Karpas-422 (cell line): ENCODE measurements at places on chromosomes 11 and 22. TPM values are rescaled to one million over a fixed set of nuclear protein-coding genes. Genes with fewer than 3 reads are reported as not detected.

STIM1 gene
- total RNA-seq = 9.0 and 17.0 TPM in 2 replicates

- H3K27ac ChIP-seq = no peak overlapping the region
- no peaks in the 10 kb centered on the region for H3K27me3 ChIP-seq
- 0 out of 2 replicates have a peak, but pooled peaks cover 3% of the 10 kb centered on the region for H3K36me3 ChIP-seq
- no peak overlapping the region for H3K4me3 ChIP-seq
- no peaks in the 10 kb centered on the region for H3K4me1 ChIP-seq
Measured at GRCh38 chr11:63993993-63994392, 7.8 kb downstream of the OTUB1 start.

ASCL2 gene
- not detected in 2 replicates for total RNA-seq

- no peaks in the 10 kb centered on the region for H3K4me1 ChIP-seq
- DNase-seq = no peak
- H3K4me3 ChIP-seq = no peak overlapping the region
- H3K27me3 ChIP-seq = no peaks in the 10 kb centered on the region
- no peak overlapping the region for H3K27ac ChIP-seq
- H3K36me3 ChIP-seq = no peaks in the 10 kb centered on the region
Measured at GRCh38 chr11:8252388-8252787, 11.3 kb downstream of the LMO1 start.

GRIA4 gene
- 0.19 TPM in 1 of 2 replicates, not detected in the other for total RNA-seq
